Stimulated activated CD8-positive, alpha-beta memory T cell treated with anti-CD3 and anti-CD28 coated beads, Interleukin-15, amount 100 ng/mL, for 24 hours (primary cell): ENCODE measurements at places on chromosomes 3 and 15.

- no peak for DNase-seq
Measured at GRCh38 chr3:29731050-29731449, 450.2 kb downstream of the RBMS3 start.

GRCh38 chr3:4392992-4393391 is 74.1 kb downstream of the SUMF1 start:
- DNase-seq, result no peak

- no peak for DNase-seq
Measured at GRCh38 chr3:121957674-121958415, 63.6 kb downstream of the SLC15A2 start.

DNA sequence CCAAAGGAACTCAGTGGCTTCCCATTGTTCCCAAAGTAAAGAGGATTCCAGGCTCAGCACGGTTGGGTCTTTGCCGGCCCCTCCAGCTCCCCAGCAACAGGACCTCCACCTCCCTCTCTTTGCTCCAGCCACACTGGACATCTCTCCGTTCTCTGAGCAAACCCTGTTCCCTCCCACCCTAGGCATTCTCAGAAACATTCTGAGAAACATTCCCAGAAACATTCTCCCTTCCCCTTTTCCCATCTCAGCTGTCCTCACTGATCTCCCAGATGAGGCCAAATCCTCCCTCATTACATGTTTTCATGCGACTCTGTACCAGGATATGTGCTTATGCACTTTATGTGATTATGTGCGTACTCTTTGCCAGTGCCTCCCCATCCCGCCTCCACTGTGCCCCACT is 14.1 kb downstream of the CCDC33 start:
- no peak for DNase-seq

- no peak for DNase-seq
Measured at GRCh38 chr3:170852324-170852723, 17.7 kb downstream of the RPL22L1 start.
